ENCODE measurements at places on chromosomes 2 and 18.

GRCh38 chr2:78281164-78281563 is 744.3 kb upstream of the REG3G start:
- DNase-seq = no peak

- no peak for DNase-seq
Measured at GRCh38 chr2:105788670-105789290, 44.1 kb downstream of the NCK2 start.

GRCh38 chr2:181021199-181021789 is 40.9 kb downstream of the UBE2E3 start:
- no peak for DNase-seq

GRCh38 chr2:124822516-124822915 is 797.4 kb downstream of the CNTNAP5 start:
- DNase-seq = no peak

DNA sequence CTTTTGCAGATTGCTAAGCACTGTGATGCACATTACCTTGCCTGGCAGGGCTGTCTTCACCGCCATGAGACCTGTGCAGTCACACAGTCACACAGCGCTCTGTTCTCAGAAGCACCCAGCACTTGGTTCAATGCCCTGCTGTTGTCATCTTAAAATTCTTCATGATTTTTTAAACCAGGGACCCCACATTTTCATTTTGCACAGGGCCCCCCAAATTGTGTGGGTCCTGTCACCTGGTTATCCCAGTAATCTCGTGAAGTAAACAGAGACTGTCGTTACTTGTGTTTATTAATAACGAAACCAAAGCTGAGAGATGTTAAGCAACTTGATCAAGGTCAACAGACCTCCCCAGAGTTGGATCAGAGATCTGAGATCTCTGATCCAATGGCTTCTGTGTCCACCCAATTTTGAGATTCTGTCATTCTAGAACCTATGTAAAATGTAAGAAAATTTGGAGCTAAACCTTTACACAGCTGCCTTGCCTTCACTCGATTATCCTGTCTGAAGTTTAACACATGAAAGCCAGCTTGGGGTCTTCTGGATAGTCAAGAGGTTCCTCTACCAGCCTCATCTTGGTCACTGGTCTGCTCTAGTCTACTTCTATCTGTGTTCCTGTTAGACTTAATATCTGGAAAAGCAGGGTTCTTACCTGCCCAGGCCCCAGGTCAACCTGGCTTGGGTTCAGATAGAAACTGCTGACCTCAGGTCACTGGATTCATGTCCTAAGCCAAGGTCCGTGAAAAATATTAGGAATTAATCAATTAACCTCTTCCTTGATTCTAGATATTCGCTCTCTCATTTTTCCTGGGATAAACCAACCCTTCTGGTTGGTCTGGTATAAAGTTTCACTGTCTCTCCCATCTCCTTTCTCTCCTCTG is 13.7 kb upstream of the TTC39C start:
- DNase-seq = no peak

DNA sequence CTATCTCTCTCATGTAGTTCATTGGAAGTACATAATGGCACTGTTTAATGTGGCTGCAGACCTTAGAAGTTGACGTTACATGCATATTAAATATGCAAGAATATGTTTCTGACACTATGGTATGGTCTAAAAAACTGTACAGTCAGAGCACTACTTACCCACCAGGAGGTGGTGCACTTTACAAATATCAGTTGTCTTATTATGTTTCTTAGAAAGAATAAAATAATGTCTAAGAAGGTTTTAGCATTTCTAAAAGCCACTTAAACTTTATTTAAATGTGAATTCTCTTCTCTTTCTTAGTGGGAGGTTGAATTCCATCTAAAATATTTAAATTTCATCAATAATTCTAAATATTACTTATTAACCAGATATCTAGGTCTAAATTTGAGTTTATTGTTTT is 4.3 kb downstream of the TMEFF2 start:
- no peak for DNase-seq

DNA sequence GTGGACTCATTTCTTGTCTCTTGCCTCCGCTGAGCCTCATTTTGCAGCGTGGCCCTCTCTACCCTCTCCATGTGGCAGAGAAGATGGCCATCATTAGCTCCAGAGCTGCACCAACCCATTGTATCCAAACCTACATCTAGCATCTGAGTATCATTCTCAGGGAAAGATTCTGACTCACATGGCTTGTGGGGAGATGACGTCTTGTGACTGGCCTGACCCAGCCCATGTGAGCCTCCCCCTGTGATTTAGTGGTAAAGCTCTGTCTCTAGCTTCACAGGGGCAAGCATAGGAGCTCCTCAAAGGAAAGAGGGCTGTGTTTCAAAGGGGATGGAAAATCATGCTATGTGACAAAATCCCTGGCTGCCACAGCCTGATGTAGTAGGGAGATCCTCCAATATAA is 87.4 kb upstream of the RBMS1 start:
- no peak for DNase-seq

- DNase-seq = no peak
Measured at GRCh38 chr18:7415081-7415894, 151.8 kb upstream of the PTPRM start.

- no peak for DNase-seq
Measured at GRCh38 chr2:198900141-198900540, 557.6 kb downstream of the SATB2 start.

- no peak for DNase-seq
Measured at GRCh38 chr2:97664636-97664970, 759 bp upstream of the ACTR1B start.

- no peak for DNase-seq
Measured at GRCh38 chr2:133265432-133265949, 302.8 kb downstream of the NCKAP5 start.

DNA sequence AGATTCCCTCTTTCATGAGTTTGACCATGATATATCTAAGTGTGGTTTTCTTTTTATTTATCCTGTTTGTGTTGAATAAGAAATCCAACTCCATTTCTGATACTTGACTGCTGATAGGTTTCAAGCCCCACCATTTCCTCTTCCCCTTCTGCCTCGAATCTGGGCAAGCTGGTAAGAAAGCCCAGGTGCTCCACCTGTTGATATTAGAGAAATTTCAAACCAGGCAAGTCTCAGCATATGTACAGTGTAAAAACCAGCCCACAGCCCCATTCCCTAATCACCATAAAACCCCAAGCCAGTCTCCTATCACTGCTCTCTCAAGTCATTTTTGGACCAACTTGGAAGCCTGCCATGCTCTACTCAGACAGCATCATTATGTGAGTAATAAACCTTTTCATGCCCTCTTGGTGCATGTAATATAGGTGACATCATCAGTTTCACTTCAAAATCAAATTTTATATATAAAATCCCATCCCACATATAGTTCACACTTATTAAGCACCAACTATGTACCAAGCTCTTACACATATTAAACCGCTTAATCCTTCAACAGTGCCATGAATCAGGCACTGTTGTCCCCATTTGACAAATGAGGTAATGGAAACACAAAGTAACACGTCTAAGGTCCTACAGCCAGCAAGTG is 46.6 kb downstream of the SMAD2 start:
- DNase-seq = no peak

DNA sequence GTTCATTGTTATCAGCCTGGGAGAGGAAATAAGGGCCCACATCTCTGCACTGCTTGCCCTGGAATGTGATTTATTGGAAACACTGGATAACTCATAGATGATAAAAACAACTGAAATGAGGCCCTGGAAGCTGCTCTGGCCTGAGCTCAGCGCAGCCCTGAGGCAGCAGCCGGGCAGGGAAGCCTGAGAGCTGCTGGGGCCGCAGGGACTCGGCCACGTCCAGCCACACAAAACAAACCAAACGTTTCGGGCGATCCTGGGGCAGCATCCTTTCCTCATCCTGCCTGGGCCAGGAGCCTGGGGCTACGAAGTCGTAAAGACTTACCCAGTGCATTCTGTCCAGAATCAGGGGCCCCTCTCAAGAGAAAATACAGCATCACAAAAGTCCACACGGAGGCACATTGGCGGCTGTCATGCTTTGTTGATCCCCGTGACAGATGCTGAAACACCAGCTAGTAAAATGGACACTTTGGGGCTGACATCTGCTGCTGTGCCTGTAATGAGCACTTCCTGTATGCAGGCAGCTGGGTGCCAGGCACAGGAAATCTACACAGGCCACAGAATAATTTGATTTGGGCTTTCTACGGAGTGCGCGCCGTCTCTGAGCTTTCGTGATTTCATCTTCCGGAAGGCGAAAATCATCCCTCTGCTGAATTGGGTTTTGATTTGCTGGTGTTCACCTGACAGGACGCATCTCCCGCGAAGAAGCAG is 250.6 kb downstream of the EIPR1 start:
- DNase-seq = no peak

GRCh38 chr2:174343343-174343622 is 8.5 kb downstream of the SP9 start:
- DNase-seq = no peak

- DNase-seq = no peak
Measured at GRCh38 chr2:240140920-240141319, 462 bp upstream of the OTOS start.

- no peak for DNase-seq
Measured at GRCh38 chr2:157866202-157866601, 9.9 kb downstream of the ACVR1 start.

DNA sequence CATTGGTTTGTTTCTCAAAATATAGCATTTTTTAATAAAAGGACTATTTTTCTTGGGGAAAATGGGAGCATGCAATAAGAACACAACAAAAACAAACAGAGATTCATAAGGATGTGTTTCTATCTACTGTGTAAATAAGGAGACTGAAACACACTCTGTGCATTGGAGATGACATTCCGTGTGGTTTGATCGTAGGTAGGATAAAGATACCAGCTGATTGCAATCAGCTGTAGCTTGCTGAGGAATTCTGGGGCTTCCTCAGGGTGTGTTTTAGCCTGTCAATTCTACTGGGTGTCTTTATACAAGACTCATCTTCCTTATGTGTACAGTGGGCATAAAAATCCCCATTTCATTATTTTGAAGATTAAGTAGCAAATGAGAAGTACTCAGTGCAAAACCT is 591.6 kb downstream of the DSC3 start:
- DNase-seq = no peak

GRCh38 chr2:181456660-181457120 is 496 bp upstream of the ITGA4 start:
- DNase-seq = no peak

DNA sequence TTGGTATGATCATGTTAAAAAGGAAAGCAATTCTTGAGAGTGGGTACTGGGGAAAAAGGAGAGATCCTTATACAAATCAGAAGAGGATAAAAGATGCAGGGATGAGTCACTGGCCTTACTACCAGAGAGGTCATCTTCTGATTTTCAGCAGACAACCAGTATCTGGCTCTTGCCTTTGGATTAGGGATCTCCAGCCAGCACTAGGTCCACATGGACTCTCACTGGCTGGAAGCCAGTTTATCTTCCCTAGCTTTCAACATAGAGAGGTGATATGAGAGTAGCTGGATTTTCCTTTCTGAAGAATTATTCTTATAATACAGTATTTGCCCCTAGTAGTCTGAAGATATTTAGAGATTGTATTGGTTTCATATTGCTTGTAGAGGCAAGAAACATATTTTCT is 30.2 kb downstream of the CERKL start:
- DNase-seq = no peak

DNA sequence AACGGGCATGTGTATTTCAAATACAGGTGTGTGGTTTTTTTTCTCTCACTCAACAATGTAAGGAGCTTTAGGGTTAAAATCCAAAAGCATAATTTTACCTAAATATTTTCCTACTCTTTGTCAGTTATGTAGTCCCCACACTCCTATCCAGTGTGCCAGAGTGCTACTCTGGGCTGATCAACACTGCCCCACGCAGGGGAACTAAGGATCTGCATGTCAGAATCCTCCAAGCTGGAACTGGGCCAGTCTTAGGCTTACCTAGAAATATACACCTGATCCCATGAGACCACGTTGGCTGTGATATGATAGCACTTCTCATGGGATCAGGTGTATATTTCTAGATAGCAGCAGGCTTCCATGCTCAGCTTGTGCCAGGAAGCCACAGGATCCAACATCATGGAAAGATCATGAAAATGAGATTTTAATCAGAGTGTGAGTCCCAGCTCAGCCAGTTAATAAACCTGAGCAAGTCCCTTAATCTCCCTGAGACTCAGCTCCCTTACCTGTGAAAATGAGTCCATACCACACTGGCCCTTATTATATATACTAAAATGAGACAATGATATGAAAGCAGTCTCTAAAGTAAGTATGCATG is 29.7 kb downstream of the CCDC141 start:
- DNase-seq = no peak

GRCh38 chr18:55753643-55754263 is 165.8 kb upstream of the TCF4 start:
- no peak for DNase-seq

DNA sequence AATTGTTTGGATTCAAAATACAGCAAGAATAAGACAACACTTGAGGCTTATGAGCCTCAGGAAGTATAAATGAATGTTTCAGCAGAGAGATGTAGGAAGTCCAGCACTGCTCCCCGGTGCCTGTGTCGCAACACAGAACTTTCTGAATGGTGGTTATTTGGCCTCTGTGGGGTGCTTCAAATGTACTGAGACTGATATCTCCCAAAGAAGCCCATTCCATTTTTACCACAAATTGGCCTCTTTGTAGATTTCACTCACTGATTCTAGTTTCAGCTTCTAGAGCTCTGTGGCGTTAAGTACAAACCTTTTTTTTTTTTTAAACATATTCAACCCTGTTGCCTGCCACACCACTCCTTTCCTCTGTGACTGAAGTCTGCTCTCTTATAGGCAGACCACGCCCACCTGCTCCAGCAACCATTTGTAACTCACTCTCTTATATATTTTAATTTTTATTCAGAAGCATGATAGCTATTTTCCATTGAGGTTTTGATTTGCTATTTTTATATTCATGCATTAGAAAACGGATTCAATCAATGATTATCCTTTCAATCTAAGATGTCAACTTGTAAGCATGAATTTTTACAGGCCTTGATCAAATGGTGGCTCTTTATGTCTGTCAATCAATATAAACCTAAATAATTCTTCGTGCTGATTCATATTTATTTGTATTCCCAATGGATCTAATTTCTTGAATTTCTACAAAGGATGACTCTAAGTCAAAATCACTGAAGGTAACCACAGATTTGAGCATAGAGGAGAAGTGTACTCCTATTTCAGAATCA is 277.1 kb upstream of the CCDC68 start:
- no peak for DNase-seq

- no peak for DNase-seq
Measured at GRCh38 chr18:73793386-73793785, 354.2 kb downstream of the FBXO15 start.

DNA sequence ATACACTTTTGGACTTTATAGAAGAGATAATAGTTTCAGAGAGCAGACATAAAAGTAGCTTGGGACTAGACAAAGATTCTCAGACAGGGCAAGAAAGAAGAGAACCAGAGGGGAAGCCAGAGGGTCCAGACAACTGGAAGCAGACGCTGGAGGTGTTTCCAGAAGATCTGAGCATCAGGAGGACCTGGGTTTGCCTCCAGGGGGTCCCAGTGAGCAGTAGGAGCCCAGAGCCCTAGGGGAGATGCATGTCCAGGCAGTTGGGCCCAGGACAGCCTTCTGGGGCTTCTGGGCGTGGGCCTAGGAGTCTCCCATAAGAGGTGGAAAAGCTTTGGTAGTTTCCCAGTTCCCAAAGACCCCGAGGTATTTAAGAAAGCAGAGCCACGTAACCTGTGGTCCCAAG is 251.2 kb upstream of the ID2 start:
- DNase-seq = no peak

All from GOT3 (cell line).